Fibroblast of mammary gland (primary cell): ENCODE measurements at places on chromosomes 2 and 18.
A peak's percentile ranks its signal among the peaks of the same experiment; 100 is the strongest.

GRCh38 chr2:159175927-159176326 lies 110.6 kb downstream of the WDSUB1 start:
- no peak for DNase-seq

DNA sequence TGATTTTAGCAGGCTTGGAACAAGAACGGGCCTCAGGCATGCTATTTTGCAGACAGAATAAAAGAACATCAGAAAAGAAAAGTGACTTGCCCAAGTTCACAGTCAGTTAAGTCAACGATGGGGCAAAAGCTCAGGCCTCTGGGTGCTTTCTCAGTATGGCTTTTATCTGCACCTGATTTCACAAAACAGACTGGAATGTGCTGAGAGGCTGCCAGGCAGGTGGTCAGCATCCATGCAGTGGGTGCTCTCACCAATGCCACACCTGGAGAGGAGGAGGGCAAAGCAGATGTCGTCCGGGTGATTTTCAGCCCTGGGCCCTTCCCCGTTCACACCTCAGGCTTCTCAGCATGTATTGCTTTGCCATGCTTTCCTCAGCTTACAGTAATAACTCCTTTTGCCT lies 854.6 kb downstream of the RNF144A start:
- DNase-seq, result no peak

GRCh38 chr2:162828545-162828944 lies 10.0 kb downstream of the KCNH7 start:
- DNase-seq, result no peak

DNA sequence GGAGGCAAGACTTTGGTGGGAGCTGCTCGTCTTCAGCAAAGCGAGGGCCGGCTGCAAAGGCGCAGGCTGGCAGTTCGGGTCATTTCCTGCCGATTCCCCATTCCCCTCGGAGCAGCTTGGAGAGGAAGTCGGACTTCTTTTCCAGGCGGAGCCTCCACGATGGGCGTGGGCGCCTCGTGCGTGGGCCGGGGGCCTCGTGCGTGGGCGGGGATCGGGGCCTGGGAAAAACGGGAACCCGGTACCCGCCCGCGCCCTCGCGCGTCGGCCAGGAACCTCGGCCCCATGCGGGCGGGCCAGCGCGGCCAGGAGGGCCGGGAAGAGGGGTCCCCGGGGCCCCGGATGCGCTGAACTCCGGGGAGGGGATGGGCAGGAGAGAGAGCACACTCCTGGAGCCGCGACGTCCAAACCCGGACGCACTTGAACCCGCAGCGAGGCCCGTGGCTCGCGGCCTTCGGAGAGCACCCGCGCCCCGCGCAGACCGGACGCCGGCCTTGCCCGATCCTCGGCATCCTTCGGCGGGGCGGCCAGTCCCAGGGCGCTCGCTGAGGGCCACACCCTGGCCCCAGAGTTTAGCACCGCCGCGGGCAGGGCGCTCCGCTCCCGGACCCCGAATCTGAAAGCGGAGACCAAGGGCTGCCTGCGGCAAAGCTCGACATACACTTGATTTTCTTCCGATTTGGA lies 368.4 kb downstream of the MTX2 start:
- DNase-seq, result peak; percentile 78

GRCh38 chr2:167144179-167144898 lies 256.1 kb downstream of the XIRP2 start:
- peak; percentile 79 for DNase-seq

GRCh38 chr2:213057977-213058376 lies 93.4 kb downstream of the IKZF2 start:
- no peak for DNase-seq

DNA sequence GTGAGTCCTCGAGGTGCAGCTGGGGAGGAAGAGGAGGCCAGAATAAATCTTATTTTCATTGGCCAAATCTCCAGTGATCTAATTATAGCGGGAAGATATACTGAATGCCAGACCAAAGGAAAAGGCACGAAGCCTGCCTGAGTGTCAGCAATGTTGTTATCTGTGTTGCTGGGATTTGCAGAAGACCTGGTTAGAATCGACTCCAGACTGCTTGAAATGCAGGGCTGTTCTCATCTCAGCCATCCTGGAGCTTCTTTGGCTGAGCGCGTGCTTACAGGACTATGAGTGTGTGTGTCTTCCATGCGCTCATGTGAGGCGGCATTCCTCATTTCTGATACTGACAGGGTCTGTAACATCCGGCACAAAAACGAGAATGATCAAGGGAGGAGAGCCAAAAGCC lies 81.2 kb downstream of the TSN start:
- DNase-seq, result no peak

- no peak for DNase-seq
Observed at GRCh38 chr2:73614997-73615396, 27.2 kb downstream of the NAT8 start.

- DNase-seq, result peak; percentile 51
Observed at GRCh38 chr2:203804764-203805485, 62.6 kb upstream of the CTLA4 start.

GRCh38 chr18:49630246-49630699 lies 68.4 kb downstream of the LIPG start:
- peak; percentile 21 for DNase-seq

GRCh38 chr18:36374262-36374661 lies 76.7 kb downstream of the FHOD3 start:
- no peak for DNase-seq

DNA sequence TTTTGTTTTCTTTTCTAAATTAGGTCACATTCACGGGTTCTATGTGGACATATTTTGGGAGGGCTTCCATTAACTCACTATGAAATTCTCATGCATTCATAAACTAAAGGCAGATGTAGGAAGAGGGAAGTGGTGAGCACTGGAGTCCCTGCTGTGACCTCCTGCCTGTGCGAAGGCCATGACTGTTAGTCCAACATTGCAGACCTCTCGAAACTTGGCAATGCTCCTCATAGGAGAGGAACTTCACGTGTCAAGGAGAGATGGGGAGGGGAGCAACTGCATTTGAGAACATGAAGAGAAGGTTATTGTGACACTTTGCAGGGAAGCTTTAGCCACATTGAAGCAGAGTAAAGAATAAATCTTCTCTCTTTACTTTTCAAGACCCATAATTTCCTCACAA lies 126.4 kb upstream of the HNMT start:
- no peak for DNase-seq

DNA sequence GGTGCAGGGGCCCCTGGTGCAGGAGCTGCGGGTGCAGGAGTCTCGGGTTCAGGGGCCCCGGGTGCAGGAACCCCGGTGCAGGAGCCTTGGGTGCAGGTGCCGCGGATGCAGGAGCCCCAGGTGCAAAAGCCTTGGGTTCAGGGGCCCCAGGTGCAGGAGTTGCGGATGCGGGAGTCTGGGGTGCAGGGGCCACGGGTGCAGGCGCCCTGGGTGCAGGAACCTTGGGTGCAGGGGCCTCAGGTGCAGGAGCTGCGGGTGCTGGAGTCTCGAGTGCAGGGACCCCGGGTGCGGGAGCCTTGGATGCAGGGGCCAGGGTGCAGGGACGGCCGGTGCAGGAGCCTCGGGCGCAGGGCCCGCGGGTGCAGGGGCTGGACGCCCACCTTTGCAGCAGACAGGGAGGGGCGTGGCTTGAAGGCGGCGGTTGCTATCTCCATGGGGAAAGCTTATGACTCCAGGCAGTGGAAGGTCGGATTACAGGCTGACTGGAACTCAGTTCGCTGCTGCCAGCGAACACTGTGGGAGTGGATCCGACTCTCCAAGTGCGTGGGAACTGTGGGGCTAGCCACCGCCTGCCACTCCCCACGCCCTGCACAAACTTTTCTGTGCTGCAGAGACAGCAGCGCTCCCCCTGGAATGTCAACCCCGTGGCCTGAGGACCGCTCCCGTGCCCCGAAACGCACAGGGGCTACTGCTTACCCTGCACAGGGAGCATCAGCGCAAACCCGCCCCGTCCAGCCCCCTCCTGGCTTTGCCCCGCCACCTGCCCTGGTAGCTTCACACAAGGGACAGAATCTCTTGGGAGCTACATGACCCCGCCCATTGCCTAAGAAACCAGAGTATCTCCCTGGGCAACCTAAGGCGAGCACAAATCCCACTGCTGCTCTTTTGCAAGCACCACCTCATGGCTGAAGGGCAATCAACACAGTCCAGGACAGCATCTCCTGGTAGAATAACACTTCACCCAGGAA lies 40.3 kb downstream of the COPS9 start:
- no peak for DNase-seq

GRCh38 chr2:170681311-170681710 lies 33.8 kb upstream of the SP5 start:
- no peak for DNase-seq

DNA sequence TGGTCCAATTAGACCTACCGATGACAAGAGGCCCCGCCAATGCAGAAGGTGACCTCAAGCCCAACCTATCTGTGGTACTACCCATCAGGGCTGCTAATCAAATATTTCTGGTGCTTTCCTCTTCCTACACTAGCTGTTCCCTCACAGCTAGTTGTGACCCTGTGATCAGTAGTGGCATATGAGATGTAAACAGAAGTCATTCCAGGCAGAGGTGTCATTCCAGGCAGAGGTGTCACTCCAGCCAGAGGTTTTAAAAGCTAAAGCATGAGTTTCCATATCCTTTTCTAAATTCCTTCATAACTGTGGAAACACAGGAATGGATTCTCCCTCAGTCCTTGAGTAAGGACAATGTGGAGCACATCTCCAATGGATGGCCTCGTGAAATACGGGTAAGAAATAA lies 110.9 kb upstream of the DNAJC10 start:
- no peak for DNase-seq

DNA sequence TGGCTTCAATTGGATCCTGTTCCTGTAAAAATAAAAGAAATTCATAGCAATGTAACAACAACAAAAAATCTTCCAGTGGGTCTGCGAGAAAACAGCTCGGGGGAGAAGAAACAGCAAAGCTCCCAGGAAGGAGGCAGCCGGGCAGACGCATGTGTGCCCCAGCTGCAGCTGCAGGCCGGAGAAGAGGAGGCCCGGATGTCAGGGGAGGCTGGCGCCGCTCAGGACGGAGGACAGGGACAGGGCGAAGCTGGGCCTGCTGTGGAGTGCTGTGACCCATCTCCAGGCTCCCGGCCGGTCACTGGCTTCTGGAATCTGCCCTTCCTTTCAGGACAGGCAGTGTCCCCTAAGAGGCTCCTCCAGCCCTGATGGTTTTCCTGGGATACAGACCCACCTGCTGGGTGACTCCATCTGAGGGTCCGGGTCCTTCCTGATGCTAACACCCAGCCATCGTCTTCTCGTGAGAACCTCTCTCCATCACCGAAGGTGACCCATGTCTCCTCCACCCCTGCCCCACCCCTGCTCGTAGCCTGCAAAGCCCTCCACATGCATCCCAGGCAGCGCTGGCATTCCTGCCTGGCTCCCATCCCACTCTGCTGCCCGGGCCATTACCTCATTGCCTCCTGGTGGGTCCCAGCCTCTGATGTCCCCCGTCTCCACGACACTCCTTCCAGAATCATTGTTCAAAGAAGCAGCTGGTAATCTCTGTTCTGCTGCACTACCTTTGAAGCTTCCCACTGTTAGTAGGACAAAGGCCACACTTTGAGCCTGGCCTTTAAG lies 145.4 kb upstream of the TWIST2 start:
- no peak for DNase-seq

- no peak for DNase-seq
Observed at GRCh38 chr2:239476029-239476756, 75.4 kb upstream of the HDAC4 start.

- DNase-seq, result no peak
Observed at GRCh38 chr2:44495035-44495434, 133.3 kb downstream of the CAMKMT start.

DNA sequence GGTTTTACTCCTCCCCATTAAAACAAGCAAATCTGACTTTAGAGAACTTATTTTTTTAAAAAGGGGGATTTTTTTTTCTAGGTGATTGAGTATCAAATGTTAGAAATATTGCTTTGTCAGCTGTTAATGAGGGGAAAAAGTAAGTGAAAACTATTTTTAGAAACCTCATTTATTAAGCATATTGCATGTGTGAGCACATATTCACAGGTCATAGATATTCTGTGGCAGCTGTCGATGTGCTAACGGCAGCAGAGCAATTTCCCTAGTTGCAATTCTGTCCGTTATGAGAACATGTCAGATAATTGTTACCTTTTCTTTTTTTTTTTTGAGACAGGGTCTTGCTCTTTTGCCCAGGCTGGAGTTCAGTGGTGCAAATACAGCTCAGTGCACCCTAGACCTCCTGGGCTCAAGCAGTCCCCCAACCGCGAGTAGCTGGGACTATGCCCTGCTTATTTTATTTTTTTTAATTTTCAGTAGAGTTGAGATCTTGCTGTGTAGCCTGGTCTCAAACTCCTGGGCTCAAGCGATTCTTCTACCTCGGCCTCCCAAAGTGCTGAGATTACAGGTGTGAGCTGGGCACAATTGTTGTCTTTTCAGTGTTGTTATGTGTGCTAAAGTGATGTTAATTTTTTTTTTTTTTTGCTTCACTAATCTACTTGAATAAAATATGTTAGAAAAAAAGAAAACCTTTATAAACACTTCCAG lies 69.8 kb downstream of the MTA3 start:
- DNase-seq, result no peak

GRCh38 chr2:190804182-190804795 lies 76.3 kb upstream of the GLS start:
- DNase-seq, result peak; percentile 51

- peak; percentile 45 for DNase-seq
Observed at GRCh38 chr2:164841719-164842623, at the start of gene COBLL1. Gene COBLL1, minus strand, starts transcription at chr2:164841823. Its CDS starts 627 bp downstream, at chr2:164841196.

DNA sequence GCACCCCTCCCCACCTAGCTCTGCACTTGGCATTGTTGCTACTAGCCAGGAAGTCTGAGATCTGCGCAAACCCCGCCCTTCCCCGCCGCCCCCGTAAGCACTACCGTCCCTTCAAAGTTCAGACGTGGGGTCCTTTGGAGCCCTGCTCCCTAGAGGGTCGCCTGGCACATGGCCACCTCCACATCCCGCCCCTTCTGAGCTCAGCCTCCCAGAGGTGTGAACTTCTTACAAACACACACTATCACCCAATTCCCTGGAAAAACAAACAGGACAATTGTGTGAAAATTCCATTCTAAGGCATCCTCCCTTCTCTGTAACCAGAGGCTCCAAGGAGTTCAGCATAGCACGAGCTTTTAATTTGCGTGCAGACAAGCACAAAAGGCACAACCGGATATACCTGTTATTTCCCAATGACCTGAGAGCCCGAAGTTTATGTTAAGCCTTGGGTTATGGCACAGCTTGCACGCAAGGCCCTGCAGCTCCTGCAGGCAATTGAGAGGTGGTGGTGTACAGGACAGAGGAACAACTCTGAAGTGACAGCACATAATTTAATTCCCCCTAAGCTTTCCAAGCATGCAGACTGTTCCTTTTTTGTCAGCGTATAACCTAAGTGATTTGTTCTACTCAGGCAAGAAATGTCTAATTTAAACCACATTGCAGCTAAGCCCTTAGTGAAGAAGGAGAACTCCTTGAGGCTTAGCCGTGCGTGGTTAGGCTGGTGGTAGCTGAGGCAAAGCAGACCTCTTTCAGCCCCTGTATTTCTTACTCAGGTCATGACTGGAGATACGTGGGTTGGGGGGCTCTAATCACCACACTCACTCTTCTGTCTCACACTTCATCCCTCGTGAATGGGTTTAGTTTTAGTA lies 20.3 kb upstream of the CYP1B1 start:
- peak; percentile 68 for DNase-seq

DNA sequence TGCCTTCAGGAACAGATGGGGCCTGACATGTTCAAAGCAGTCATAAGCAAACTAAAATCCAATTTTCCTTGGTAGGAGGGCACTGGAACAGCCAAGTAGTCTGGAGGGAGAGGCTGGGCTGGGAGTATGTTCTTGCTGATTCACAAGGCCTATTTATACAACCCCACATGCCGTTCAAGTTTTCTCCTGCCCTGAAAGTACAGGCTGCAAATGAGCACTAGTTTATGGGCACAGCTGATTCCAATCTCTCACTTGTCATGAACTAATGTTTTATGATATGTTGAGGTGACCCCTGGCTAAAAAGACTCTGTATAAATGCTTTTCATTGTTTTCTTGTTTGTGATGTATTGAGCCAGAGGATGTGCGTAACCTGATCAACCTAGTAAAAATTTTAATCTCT lies 183.4 kb upstream of the SRD5A2 start:
- DNase-seq, result peak; percentile 0
